Astrocyte of the spinal cord (primary cell): ENCODE measurements at places on chromosomes 5 and 9.

DNA sequence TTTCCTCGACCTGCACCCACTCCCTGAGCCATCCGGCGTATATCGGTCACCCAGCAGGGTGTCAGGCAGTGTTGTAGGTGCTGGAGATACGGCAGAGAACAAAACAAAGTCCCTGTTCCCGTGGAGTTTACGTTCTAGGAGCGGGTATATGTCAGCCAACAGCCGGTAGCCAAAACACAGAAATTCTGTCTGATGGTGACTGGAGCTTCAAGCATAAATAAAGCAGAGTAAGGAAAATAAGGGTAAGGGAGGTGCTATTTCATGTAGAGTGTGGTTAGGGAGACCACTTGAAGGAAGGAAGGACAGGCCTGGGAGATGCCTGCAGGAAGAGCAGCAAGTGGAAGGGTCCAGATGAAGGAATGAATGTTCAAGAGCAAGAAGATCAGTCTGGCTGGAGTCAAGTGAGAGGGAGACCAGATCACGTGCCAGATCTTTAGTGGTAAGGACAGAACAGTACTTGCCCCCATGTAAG lies 783 bp upstream of the ZFR start:
- DNase-seq, result no peak

GRCh38 chr5:141105350-141105749 lies 5.1 kb downstream of the PCDHB3 start:
- DNase-seq, result no peak

DNA sequence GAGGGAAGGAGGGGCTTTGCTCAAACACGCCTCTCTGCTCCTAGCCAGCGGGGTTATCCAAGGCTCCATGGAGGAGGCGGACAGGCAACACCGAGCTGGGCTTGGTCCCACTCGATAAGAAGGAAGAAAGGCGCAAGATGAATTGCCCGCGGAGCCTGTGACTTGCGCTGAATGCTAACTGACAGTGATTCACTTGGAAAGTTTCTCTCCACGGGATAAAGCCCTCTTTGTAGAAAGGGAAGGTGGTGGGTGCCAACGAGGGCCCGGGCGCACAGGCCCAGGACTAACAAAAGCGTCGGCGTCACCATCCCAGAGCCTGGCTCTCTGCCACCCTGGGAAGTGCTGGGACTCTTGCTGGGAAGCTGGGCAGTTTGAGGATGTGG lies 76.0 kb downstream of the VAV2 start:
- DNase-seq, result peak; percentile 51

DNA sequence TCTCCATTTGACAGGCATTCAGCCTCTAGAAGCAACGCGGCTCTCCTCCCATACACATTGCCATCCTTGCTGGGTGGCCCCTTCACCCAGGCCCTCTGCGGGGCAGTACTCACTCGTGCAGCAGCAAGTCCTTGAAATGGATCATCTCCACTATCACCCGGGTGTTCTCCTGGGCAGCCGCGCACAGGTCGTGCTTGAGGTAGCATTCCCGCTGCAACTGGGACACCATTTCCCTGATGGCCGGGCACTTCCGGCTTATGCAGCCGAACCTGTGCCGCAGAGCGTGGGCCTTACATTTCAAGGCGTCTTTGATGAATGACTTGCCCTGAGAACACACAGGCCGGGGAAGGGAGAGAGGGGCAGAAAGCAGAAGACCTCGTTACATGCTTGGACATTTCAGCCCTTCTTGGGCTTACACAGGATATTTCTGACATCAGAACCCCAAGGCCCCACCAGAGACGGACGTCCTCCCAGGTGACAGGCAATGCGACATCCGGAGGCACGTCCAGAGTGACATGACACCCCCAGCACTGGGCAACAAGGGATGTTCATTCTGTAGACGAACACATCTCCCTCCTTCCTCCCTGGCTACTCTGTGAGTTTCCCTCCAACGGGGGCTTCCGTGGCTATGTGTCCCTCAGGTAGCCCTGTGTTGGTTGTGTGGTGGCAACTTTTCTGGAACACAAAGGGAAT lies 5.0 kb downstream of the STC2 start:
- no peak for DNase-seq

GRCh38 chr5:59020611-59021285 lies 437.9 kb downstream of the RAB3C start:
- DNase-seq, result peak; percentile 45
